Substantia nigra (tissue), 51 donors: ENCODE measurements at places on chromosomes 11 and 22.

DNA sequence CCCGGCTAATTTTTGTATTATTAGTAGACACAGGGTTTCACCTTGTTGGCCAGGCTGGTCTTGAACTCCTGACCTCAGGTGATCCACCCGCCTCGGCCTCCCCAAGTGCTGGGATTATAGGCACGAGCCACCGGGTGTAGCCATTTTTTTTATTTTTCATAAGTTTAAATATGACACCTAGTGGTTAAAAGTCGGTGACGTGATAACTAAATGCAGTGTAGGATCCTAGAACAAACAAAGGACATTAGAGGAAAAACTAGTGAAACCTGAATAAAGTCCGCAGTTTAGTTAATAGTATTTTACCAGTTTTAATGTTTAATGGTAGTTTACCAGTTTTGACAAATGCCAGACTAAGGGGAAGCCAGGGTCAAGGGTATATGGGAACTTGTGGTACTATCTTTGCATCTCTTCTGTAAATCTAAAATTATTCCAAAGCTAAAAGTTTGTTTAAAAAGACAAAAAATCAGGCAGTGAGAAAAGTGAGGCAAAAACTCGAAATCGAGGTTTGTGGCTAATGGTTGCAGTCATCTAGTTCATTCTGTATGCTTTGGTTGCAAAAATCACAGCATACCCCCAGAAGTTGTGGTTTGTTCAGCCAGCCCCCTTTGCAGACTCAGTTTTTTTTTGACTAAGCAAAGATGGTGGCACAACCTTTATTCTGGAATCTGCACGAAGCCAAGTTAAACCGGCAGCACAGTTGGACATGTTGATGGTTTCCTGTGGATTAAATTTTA, 29.6 kb downstream of the TOM1 start:
- no peak for DNase-seq

DNA sequence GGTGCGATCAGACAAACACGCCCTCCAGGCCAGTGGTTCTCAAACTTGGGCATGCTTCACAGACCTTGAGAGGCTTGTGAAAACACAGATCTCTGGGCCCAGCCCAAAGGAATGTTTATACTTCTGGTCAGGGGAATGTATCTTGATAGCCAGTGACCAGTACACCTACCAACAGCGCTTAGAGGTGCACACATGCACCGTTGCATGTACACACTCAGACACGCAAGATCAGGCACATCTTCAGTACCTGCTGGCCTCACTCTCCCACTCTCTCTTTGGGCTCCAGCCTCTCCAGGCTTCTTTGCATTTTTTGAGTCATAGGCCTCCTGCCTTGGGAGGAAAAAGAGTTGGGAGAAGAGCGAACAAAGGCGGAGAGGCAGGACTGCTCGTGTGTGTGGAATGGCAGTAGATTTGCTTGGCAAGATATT, 11.7 kb upstream of the FXYD6 start:
- no peak for DNase-seq

- no peak for DNase-seq
These were observed 2.8 kb downstream of the RIC8A start for GRCh38 chr11:210122-210802.

DNA sequence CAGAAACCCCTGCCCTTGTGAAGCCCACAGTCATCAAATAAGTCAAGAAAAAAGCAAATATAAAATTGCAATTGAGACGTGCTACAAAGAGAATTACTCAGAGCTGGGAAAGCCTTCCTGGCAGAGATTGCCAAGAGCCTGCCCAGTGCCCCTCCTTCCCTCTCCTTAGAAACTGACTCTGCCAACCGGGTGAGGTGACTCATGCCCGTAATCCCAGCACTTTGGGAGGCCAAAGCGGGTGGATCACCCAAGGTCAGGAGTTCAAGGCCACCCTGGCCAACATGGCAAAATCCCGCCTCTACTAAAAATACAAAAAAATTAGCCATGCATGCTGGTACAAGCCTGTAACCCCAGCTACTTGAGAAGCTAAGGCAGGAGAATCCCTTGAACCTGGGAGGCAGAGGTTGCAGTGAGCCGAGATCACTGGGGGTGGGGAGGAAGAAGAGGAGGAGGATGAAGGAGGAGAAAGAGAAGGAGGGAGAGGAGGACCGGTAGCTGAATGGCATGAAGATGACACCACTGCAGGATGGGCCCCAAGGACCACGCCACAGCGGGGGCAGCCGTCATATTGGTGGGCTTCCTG, 76.1 kb upstream of the RTL6 start:
- DNase-seq, result no peak

DNA sequence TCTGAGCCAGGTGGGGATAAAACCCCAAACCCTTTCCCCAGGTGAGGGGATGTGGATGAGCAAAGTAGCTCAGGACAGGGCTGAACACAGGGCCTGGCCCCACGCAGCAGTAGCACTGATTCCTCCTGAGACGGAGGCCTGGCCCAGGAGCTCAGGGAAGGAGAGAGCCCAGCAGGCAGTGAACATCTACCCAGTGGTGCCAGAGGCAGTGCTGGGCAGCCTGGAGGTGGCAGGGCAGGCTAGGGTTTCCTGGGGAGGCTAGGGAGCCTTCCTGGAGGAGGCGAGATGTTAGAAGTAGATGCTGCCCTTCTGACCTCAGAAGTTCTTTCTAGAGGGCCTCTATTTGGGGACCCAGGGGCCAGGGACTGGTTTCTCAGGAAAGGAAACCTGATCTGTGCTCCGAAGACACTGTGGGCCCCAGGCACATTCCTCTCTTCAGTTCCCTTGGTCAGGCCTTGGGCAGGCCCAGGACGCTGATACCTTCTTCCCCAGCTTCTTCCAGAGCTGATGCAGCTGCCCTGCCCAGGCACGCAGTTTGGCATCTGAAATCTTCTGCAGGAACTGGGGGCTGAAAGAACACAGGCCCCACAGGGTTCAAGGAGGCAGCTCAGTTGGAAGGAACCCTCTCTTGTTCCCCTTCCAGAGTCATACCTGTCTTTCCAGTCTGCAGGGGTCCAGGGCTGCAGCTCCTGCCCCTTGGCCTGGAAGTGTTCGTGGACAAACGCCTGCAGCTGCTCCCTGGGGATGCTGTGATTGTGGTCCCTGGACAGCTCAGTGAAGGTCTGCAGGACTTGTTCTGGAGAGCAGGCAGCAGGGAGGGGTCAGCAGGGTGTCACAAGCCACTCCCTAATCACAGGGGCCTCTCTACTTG, 16.8 kb downstream of the TREH start:
- DNase-seq, result no peak

- no peak for DNase-seq
These were observed 4.2 kb downstream of the CAPN1 start for GRCh38 chr11:65185869-65186341.

- DNase-seq, result no peak
These were observed 54.3 kb downstream of the CYTH4 start for GRCh38 chr22:37336579-37336978.

- DNase-seq, result no peak
These were observed 455.9 kb upstream of the CNTN5 start for GRCh38 chr11:98564881-98565280.

- no peak for DNase-seq
These were observed 305.0 kb downstream of the TBC1D22A start for GRCh38 chr22:47067321-47067890.

GRCh38 chr11:120185706-120186455, 25.0 kb upstream of the OAF start:
- DNase-seq, result no peak

DNA sequence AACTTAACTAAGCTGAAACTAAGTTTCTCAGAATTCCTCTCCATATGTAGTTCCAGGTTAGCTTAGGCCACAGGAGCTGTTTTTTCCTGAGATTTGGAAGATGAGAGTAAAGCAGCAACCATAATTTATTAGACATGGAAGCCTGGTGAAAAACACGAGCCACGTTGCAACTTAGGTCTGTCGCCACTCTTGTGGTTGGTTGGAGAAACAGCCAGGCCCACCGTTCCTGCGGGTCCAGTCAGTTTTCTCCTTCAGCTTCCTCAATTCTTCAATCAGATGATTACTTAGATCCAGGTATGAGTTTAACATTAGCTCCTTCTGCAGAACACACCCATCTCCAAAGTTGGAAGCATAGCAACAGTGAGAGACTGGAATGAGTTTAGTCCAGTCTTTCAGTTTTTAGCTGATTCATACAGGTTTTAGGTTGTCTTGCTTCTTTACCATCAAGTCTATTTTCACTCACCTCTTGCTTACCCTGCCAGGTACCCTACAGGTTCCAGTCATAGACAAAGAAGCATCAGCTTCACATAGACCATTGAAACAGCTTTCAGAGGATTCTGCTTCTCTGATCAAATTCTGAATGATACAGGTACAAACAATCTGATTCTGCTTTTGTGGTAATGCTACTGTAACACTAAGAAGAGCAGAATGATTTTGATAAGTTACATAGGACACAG, 18.6 kb downstream of the CASP12 start:
- no peak for DNase-seq

DNA sequence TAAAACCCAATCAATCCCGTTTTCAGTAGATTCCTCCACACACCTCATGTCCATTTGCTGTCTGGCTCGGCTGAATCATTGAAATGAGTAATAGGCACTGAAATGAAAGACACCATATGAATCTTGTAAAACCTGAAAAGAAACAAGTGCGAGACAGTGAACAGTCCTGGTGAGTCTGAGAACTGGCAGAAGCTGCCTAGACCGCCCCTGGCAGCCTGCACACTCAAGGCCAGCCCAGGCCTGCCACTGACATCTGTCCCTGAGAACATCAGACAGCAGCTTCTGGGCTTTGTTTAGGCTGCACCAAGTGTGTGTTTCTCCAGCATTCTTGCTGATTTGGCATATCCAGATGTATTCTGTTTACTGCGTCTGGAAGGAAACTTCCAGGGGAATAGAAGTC, 44.8 kb downstream of the ENDOD1 start:
- no peak for DNase-seq

- no peak for DNase-seq
These were observed 30.7 kb downstream of the SPON1 start for GRCh38 chr11:13993096-13993765.

GRCh38 chr22:29245626-29246385, 22.0 kb downstream of the RHBDD3 start:
- peak; percentile 38 for DNase-seq
